ENCODE measurements at places on chromosomes 6 and 20.

DNA sequence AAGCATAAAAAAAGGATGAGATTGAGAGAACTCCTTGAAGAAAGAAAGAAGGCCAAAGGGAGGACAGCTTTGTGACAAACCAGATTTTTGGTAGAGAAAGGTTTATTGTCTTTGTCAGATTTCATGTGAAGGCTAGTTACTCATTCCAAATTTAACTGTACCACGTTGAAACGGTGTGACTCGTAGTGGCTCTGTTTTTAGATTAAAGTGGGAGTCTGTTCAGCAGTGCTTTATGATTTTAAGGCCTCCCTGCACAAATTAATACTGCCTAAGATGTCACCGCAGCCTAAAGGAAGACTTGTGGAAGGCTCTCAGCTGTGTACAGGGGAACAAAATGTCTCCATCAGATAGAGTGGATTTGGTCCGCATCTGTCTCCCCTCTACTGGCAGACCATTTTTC is 35.9 kb downstream of the CDC40 start:
- DNase-seq: no peak

GRCh38 chr6:144843701-144844100 is 558.6 kb downstream of the UTRN start:
- DNase-seq: no peak

DNA sequence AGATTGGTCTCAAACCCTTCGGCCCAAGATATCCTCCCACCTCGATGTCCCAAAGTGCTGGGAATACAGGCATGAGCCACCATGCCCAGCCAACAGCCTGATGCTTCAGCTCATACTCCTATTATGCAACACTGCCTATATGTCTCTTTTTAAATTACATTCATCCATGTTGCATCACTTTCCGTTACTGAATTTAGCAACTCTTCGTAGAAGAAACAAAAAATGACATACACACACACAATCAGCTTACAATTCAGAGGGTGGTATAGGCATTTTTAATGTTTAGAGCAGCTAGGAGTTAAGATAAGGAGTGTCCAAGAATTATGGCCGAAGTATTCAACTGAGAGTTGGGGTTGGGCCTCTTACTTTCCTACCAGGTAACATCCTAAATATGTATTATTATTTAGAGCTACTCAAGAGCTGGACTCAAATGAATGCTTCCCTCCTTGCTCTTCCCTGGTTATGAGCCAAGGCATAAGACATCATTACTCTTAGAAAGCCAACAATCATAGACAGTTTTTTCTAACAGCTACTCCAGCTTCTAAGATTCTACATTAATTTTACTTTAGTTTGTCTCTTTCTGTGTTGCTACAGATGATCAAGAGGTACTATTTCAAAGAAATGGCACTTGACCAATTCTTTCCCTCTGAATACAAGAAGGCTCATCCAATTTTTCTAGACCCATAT is 62.0 kb upstream of the BMP5 start:
- DNase-seq: no peak

- no peak for DNase-seq
Measured at GRCh38 chr6:23559587-23560343, 566.2 kb upstream of the NRSN1 start.

DNA sequence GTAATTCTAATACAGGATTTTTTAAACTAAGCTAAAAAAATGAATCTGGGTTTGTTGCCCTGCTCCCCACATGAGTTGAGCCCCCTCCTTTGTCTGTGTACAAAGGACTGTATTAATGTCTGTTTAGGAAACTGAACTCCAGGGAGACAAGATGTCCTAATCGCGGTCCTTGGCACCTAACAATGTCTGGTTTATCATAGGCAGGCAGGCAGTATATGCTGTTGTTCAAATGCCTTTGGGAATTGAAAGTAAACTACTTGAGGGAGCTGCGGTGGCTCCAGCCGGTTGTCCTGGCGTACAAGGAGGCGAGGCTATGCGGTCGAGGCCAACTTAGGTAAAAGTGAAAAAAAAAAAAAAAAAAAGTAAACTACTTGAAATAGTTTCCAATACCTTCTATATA is 98.5 kb downstream of the TULP4 start:
- no peak for DNase-seq

DNA sequence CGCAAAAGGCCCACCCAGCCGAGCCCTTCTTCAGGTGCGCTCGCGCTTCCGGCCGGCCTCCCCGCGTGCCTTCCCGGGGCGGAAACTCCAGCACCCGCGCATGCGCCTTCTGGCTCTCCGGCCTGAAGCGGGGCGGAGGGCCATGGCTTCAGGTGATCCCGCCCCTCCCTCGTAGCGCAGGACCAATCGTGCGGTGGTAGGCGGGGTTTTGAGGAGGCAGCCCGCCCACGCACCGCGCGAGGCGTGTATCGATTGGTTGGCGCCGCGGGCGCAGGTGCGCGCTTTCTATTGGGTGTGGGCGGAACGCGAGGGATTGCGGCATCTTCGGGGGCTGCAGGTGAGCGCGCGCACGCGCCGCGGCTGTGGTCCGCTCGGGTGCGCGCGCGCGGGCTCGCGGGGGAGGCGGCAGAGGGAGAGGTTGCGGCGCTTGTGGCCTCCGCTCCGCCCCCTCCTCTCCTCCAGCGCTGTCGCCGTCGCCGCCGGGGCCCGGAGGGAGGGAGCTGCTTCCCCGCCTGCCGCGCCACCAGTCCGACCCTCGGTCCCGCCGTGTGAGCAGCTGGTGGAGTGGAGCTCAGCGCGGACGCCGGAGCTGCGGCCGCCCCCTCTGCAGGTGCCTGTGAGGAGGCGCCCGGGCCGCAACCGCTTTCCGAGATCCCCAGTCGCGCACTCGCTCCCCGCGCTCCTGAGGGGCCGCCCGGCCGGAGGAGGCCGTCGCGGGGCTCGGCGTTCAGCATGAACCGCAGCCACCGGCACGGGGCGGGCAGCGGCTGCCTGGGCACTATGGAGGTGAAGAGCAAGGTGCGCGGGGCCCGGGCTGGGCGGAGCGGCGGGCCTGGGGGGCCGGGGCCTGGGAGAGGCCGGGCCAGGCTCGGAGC is at the start of gene PARD6B:
PARD6B (plus strand) TSS at position 526 of the 875 bp plus-strand sequence; CDS start at position 733, 207 bp downstream.
- no peak for DNase-seq

All from stromal cell of bone marrow (primary cell).